LHCN-M2 (cell line): ENCODE measurements at places on chromosomes 7 and 10.
A peak's percentile ranks its signal among the peaks of the same experiment; 100 is the strongest.

DNA sequence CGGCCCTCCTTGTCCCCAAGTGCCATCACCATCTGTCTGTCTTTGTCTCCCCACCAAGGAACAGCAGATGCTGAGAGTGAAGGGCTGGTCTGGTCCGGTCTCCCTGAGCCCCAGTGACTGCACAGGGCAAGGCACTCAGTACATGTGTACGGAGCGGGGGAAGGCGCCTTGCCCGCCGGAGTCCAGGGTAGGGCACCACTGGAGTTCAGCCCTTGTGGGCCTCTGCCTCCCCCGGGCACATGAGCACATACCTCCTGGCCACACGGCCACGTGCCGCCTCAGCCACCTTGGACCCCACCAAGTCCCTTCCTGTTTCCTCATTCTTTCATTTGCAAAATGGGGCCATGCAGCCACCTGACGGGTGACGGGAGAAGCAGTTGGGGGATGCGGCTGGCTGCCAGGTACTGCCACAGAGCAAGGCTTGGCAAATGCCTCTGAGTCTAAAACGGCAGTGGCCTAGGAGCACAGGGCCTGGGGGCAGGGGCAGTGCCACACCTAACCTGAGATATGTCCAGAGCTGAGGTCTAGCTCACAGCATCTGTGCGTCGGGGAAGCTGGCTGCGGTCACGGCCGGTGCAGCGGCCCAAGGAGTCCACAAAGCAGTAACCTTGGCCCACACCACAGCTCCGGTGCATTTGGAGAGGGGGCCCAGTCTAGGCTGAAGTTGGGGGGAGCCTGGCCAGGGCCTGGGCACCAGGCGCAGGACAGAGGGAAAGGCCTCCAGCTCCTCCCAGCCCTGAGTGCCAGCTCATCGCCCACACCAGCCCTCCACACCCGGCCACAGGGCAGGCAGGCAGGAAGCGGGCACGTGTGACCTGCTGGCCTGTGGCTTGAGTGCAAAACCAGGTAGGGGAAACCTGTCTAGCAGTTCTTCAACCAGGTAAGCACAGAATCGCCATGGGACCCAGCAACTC lies 5.2 kb downstream of the ADAP1 start:
- DNase-seq, result no peak

GRCh38 chr10:86970982-86971231 lies 2.6 kb downstream of the ADIRF start:
- DNase-seq, result no peak

GRCh38 chr7:52017802-52018679 lies 701.4 kb upstream of the COBL start:
- peak; percentile 16 for DNase-seq

- DNase-seq, result no peak
Measured at GRCh38 chr10:6622921-6623320, 42.8 kb upstream of the PRKCQ start.

DNA sequence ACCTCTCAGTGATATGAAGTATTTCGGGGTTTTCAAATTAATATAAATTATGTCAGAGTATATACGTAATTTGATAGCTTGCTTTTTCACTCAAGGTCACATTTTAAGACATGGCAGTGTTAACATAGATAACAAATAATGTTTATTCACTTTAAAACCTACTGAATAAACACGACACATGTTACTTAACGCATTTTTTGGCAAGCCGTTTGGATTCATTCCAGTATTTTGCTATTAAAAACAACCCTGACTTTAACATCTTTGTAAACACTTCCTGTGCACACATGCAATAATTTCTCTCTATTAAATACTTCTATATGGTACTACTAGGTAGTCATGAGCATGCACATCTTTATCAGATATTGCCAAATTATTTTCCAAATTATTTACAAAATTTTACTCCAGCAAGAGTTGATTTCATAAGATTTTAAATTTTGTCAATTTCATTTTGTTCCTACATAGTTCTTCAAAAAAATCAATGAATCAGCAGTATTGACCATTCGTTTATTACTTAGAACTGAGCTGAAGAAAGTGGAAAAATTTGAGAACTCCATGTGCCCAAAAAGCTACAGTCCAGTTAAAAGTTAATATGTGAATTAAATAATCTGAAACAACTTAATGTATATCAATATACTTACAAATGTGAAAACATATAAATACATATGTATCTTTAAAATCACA lies 26.8 kb upstream of the THSD7A start:
- DNase-seq, result no peak
